SK-MEL-5 (cell line): ENCODE measurements at places on chromosomes 12 and 14.

DNA sequence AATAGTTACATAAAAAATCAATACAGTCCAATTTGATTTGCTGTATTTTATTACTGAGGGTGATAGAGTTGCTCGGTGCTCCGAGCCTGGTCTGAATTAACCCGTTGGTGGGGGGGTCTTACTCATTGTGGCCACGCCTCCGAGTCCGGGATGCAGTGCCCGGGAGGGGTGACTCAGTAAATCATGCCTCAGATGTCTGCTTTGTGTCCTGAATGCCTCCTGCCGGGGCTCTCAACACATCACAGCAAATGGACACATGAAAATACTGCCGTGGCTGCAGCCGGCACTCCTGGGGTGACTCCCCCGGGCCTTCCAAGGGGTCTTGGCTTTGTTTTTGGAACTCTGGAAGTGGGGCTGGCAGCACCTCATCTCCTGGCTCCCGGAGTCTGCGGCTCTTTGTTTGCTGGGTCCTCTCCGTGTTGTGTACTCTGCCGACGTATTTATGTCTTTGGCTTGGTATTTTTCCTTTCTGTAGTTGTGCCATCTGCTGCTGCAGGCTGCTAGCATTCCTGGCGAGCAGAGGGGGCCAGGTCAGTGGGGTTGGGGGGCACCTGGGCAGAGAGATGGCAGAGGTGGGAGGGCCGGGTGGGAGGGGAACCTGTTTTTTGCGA is 129.0 kb downstream of the AACS start:
- peak; percentile 22 for DNase-seq

DNA sequence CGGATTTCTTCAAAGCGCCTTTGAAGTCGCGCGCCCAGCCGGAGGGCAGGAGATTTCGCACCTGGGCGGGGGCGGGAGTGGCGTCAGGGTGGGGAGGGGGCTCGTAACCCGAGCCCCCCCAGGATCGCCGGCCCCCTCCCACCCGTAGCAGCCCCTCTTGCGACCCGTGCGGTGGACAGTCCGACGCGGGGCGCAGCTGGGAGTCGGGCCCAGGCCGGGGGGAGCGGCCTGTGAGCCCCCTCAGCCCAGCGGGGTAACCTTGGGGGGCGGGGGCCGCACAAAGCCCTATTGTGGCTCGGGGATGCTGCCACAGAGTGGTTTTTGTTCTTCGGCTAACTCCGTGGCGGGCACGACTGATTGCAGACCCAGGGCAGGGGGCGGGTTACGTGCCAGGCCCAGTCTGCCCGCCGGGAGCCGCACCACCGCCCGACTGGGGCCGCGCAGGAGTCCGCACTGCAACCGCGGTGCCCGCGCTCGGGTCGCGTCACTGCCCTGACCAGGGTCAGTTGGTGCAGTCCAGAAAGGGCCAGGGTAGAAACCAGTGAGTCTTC is 4.2 kb upstream of the AAAS start:
- peak; percentile 60 for DNase-seq

GRCh38 chr12:77724367-77724957 is 106.2 kb upstream of the NAV3 start:
- DNase-seq = peak; percentile 77

DNA sequence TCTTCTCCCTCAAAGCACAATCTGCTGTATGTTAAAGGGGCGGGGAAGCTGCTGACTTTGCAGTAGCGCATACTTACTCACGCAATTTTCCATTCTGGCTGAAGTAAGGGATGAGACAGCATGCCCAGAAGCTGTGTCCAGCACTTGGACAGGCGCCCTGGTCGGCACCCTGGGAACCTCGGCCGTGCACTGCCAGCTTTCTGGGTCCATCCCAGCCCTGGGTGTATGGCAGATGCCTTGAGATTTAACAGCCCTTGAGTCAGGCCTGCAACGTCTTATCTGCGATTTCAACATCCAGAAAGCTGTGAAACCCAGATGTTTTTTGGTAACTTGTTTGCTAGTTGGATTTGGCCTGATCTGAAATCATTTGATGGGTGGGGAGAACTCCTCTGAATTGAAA is 16.1 kb downstream of the EML1 start:
- no peak for DNase-seq

DNA sequence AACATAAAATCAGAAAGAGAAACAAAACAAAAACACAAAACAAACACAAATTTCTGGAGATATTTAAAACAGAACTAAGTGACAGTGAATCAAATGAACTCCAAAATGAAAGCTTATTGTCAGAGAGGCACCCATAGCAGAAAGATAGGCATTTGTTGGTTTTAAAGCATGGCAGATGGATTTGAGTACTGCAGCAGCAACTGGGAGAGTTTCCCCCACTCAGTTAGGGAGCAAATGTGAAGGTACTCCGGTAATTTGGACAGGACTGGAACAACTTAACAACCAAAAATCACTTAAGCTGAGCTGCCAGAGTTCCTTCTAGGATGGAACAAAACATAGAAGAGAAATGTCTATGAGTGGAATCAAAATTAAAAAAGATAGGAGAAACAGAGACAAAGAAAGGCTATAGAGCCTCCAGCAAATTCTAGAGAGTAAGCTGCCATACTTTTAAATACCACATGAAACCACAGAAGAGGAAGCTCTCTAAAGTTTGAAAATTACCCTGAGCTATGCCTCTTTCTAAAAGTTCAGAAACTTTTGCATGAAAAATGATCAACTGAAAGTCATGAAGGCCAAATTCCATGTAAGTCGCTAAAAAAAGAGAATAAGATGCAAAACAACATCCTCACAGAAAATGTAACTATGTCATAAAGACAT is 1248.3 kb upstream of the USP15 start:
- no peak for DNase-seq

DNA sequence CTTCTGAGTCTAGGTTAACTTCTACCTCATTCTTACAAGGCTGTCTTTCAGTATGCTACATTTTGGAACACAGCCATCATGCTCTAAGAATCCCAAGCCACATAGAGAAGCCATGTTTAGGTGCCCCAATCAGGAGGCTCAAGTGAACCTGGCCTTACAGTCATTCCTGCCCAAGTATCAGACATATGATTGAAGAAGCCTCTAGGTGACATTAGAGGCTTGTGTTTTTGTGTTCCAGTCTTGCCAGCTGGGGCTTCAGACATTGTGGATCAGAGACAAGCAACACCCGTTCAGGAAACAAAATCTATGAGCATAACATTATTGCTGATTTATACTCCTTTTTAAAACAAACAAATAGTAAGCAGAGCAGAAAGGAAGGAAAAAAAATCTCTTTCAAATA is 8.1 kb upstream of the SLC16A7 start:
- DNase-seq = no peak

- DNase-seq = no peak
Measured at GRCh38 chr14:50533241-50533705, 904 bp upstream of the MAP4K5 start.

- no peak for DNase-seq
Measured at GRCh38 chr12:121300083-121300819, 3.7 kb upstream of the CAMKK2 start.

DNA sequence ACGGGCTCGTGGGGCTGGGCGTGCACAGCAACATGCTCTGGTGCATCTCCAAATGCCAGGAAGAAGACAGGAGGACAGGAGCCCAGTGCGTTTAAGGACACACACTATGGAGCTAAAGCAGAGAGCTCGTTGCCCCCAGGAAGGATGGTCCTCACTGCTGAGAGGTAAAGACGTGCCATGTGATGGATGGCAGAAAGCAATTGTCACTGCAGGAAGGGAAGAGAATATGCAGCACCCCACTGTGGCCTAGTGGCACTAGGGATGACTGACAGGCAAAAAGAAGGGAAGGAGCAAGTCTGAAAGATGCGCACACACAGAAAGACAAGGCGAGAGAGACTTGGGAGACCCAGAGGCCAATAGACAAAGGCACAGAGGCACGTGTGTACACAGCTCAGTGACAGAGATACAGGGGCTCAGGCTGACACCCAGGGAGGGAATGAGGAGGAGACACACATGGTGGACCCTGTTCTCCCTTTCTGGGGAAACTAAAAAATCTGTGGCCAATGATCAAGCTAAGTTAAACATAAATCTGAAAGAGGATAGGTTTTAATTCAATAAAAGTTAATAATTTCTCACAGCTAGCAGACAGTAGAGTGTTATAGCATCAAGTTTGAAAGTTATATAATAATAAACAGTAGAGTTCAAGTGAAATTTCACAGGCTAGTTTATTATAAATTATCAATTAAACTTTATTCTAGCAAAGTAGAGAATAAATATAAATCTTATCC is 78.8 kb downstream of the CRACR2A start:
- DNase-seq = no peak

DNA sequence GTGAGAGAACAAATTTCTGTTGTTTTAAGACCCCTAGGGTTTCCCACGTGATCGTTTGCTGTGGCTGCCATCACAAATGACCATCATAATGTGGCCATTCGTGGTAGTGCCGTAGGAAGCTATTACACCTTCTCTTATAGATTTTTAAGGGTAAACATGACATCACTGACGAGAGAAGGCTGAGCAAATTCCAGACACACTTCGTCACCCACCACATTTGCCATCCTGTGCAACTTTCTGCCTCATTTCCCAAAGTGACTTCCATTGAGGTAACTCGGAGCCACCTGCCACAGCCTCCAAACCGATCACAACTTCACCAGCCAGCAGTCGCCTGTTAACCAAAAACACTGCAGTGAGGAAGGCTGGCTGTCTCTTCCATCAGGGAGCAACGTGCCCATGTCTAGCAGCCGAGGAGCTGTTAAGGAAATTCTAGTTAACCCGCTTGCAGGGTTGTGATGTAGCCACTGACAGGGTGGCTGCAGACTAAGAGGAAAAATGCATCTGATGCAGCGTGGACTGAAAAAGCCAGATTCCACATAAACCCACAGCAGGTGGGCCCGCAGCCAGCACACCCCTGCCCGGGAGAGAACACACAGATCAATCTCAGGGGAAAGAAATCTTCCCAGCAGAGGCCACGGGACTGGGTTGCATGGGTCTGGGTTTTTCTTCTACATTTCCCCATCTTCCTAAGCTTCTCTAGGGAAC is 44.6 kb downstream of the CCDC85C start:
- DNase-seq = no peak

DNA sequence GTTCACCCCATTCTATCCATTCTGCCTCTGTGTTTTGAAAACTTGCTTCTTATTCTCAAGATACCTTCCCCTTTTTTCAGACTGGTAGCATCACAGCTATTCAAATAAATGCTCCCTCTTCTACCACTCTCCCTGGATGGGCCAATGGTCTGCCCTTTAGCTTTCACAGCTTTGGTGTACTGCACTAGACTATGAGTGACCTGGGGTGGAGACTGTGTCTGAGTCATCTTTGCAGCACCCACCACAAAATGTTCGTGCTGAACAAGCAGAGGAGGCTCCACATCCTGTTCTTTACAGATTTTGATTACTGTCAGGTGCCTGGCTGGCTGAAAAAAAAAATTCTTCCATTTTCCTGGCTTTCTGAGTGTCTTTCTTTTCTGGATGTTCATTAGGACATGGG is 1104.1 kb upstream of the TMEM132C start:
- no peak for DNase-seq

DNA sequence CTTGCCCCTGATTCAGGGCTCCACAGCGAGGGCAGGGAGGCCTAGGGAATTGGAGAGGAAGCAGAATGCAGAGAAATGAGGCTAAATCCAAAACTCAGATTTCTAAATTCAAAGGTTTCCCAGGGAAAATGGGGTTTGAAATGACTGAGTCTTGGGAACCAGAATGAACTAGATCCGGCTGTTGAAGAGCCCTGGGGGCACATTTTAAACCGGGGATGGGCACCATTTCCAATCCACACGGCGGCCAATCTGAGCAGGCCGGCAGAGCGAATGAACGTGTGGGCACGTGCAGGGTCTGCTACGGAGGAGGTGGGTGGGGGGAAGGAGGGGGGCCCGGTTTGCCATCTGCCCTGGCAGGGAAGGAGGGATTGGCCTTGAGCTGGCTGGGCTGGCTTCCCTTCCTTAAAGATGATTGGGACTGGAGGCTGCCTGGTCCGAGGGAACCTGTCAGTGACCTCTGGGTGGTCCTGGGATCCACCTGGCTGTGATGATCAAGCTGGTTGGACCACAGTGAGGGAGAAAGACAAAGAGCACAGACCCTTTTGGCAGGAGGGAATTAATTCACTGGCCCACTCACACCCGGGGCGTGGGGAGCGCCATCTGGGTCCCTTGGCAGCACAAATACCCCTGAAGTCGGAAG is 161.0 kb downstream of the RBM19 start:
- DNase-seq = no peak

- no peak for DNase-seq
Measured at GRCh38 chr14:63267171-63267570, 51.6 kb downstream of the GPHB5 start.

DNA sequence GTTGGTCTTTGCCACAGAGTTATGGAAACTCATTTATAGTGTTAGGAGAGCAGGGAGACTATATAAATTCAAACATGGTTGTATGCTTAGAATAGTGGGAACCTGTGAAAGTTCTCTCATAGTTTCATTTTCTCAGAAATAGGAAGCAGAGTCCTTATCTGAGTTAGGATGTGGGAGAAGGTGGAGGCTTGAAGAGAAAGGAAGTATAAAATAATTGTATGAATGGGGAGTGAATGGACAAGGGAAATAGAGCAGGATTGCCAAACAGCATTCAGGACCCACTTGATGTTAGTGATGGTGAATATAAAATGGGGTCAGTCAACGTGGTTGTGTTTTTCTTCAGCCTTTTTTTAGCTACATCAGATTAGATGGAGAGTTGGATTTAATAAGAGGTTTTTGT is 34.0 kb upstream of the TPH2 start:
- DNase-seq = no peak

GRCh38 chr12:3073438-3074250 is 3.5 kb upstream of the TSPAN9 start:
- DNase-seq = peak; percentile 83
